Stimulated activated naive B cell treated with anti-CD40 and anti-IgM and Interleukin-4, amounts not matched to agents 10 μg/mL and 1 μg/mL and 100 μg/mL, for 72 hours (primary cell): ENCODE measurements at places on chromosomes 1 and 21.
A peak's percentile ranks its signal among the peaks of the same experiment; 100 is the strongest.

- DNase-seq: peak; percentile 53
These were observed 810 bp downstream of the SLC19A1 start for GRCh38 chr21:45541221-45542039.

- no peak for DNase-seq
These were observed 420.1 kb downstream of the DISC1 start for GRCh38 chr1:232046451-232047306.

GRCh38 chr21:26653430-26653829 lies 80.3 kb upstream of the CYYR1 start:
- DNase-seq: no peak

DNA sequence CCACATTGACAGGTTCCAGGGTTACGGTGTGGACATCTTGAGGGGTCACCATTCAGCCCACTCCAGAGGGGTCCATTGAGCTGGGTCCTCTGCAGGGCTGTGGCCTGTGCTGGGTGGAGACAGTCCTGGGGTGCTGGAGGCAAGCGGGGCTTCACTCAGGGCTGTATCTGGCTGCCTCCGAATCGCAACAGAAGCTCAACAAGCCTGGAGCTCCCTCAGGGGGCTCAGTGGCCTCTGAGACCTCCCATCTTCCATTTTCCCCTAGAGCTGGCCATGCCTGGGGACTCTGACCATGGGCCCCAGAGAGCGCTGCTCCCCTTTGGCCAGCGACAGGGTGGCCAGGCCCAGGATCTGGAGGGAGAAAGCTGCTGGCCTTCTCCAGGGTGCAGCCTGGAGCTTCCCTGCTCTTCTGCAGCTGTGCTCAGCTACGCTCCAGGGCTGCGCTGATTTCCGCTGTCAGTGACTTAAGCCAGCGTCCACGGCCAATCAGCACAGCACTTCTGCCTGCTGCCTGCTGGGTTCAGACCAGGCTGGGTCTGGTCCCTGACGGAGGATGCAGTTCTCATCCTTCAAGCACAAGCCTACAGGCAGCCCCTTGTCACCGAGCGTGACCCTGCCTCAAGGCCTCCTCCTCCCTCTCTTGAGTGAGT lies 45.0 kb upstream of the ADARB1 start:
- DNase-seq: no peak

DNA sequence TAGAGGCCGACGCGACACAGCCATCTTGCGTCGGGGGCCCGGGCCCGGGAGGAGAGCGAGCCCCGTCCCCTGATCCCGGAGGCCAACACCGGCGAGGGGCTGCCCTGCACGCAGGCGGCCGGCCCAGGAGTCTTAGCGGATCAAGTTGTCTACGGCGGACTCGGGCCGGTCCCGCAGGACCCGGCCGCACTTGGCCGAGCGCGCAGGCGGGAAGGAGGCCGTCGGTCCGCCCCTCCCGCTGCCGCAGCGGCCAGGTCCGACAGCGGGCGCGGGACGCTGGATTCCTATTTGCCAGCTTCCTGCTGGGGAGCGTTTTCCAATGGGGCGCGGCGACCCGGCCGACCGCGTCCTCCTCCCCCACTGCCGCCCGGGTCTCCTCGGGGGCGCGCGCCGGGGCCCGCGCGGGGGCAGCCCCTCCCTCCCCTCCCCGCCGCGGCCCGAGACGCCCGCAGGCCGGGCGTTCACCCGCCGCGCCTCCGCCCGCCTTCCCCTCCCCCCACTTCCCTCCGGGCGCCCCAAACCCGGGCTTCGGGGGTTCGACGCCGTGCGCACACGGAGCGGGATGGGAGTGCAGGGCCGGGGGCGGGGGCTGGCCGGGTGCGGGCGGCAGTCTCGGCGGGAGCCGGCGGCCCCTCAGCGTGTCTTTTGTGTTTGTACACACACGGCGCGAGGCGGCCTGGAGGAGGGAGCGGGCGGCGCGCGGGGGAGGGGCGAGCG lies 517 bp upstream of the H3-3A start:
- no peak for DNase-seq

- DNase-seq: no peak
These were observed 37.3 kb downstream of the CAMK2N1 start for GRCh38 chr1:20448671-20449071.

DNA sequence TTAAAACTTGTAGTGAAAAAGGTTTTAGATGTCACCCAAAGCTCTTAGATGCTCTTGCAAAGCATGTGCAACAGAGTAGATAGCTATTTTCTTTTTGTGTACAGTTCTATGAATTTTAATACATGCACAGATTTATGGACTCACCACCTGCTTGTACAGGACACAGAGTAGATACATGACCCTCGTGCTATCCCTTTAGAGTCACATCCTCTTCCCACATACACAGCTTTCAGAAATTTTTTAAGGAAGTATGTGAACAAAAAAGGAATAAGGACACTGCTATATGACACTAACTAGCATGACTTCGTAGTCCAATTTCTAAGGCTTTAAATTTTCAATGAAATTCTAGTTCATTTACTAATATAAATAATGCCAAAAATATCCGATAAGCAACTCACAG lies 60.9 kb downstream of the ABL2 start:
- DNase-seq: no peak

GRCh38 chr1:90964444-90965035 lies 57.3 kb downstream of the ZNF644 start:
- no peak for DNase-seq

DNA sequence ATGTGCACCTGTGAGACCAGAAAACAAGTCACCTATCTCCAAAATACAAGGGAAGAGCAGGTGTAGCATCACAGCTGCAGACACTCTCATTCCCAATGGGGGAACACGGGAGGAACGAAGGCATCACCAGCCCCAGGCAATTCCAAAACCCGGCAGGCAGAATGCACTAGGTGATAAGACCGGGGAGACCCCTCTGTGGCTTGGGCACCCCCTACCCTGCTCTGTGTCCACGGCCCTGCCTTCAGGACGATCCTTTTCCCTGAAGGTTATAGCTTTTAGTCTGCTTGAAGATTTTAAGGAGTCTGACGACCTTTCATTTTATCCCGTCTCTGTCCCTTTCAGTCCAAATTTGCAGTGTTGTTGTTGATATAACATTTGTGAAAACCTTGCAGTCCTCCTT lies 19.2 kb downstream of the TRPM2 start:
- no peak for DNase-seq
